Activated CD8-positive, alpha-beta memory T cell treated with anti-CD3 and anti-CD28 coated beads for 1 hour (primary cell): ENCODE measurements at places on chromosomes 5 and 9.

DNA sequence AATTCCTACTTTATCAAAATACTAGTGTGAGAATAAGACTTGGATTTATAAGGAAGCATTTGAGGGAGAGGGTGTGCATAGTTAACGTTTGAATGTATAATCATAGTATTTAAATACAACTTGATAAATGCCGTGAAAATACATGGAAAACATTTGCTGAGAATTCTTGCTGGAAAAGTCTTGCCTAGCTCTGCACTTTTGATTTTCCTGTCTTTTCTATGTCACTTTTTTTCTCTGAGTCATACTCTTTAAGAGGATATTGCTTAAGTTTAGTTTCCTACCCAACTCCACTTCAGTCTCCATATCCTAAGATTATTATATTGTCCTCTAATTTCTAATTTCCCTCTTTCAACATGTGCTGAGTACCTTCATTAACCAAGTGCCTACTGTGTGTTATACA, 616.6 kb upstream of the SEMA6A start:
- DNase-seq = no peak

DNA sequence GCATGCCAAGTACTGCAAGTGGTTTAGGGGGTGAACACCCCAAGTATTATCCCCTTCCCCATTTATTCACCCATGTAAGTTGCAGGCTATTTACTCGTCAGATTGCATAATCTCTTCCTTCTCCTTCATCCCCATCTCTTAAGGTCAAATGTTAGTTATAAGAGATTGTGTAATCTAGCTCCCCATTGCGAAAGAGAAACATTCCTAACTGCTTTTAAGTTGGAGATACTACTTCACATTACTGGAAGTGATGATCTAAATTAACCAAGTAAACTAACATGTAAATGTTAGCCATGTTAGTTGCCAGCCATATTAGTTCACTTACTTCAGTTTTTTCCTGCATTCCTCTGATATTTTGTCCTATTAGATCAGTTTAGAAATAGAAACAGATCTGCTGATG, 262.3 kb downstream of the TAF11L14 start:
- DNase-seq = no peak

DNA sequence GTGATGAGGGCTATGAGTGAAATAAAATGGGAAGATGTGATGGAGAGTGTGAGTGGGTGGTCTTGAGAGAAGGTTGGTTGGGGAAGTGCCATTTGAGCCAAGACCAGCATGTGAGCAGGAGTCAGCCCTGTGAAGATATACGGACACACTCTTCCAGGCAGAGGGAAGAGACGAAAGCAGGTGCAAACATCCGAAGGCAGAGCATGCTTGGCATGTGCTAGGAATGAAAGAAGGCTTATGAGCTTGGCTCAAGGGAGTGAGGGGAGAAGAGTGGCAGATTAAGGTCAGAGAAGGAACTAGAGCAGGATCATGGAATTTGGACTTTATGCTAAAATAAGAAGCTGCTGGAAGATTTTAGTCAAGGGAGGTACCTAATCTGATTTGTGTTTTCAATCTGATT, 23.6 kb upstream of the CCDC112 start:
- DNase-seq = no peak

DNA sequence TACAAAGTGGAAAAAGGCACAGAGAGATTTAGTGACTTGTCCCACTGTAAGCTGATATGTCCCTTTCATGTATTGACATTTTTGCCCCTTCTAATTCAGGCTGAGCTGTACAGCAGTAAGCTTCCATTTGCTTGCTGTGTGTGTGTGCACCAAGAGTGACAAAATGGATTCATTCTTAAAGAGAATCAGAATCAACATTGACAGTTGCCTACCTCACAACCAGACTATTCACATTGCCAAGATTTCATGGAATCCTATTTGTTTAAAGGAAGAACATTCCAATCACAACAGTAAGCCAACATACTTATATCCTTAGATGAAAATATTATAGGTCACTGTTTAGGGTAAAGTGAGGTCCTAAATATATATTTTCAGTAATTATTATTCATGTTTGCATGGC, 102.6 kb downstream of the TMEM232 start:
- DNase-seq = no peak

DNA sequence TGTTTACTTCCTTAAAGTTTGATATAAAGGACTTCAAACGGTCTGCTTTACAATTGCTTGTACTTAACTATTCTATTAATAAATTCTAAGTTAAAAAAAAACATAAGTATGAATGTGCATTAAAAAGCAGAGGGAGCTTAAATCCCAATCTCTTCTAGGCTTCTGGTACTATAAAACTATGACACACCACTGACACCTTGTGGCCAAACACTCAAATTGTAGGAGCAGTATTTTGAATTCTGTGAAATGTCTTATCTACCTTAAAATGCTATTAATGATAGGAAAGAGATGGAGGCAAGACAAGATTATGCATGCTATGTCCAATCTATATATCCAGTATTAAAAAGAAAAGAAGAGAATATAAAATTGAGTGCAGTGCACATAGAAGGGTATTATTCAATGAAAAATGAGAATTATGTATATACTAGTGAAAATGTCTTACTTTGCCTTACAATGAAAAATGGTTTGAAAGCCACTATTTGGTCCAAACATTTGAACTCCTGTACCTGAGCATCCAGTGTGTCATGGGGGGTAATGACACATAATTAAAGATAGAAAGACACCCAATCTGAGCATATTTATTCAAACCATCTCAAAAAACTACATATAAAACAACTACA, 87.6 kb downstream of the ERP44 start:
- peak; percentile 4 for DNase-seq

GRCh38 chr9:117706421-117707116, 2.4 kb downstream of the TLR4 start:
- DNase-seq = no peak

DNA sequence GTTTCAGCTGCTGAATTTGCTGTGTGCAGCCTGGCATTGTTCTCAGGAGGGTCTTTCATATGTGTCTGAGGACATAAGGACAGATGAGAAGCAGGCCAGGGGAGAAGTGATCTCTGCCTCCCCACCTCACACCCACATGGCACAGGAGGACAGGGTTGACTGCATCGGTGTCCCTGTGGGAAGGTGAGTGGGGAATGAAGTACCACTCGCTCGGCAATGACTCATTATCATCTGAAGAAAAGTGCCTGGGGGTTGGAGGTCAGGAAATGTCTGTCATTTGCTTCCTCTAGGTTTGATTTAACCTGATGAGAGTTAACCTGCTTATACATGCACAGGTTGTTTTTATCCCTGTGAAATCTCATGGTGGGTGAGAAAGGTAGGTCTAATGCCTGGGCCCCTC, 195.0 kb downstream of the GADD45G start:
- no peak for DNase-seq

DNA sequence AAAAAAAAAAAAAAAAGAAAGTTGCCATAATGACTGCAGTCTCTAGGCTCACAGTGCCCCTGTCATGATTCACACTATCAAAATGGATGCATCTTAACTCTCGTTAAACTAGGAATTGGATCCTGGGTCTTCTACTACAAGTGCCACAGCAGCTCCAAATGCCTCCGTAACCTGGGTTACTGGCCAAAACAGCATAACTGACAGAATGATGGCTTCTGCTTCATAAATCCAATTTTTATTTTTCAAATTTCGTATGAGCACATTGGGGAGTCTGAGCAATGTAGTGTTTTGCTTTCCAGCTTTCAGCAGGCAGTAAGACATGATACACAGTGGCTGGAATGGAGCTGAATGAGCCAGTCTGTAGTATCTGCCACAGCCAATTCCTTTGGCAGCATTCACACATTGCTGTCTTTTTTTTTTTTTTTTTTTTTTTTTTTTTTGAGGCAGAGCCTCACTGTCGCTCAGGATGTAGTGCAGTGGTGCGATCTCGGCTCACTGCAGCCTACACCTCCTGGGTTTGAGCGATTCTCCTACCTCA, 36.0 kb upstream of the NPM1 start:
- no peak for DNase-seq

- no peak for DNase-seq
Observed at GRCh38 chr9:7546261-7546660, 253.3 kb downstream of the DMAC1 start.

- DNase-seq = no peak
Observed at GRCh38 chr5:72325566-72326305, 5.6 kb downstream of the PTCD2 start.

- no peak for DNase-seq
Observed at GRCh38 chr5:139845846-139846681, 50.5 kb downstream of the PSD2 start.

DNA sequence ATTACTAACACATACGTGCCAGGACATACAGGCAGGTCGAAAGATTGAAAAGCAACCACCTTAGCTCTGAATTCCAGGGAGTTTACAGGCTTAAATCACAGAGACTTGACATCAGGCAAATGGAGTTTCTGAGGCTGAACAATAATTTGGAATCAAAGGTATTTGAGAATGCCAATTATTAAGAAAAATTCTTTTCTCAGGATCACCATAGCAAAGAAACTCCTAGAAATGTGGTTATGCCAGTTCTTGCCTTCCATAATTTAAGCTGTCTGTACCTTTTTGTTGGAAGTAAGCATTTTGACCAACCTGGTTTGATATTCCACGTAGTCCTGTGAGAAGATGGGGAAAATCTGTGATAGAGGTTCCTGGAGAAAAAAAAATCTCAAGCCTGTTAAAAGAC, 312.4 kb upstream of the SMARCA2 start:
- no peak for DNase-seq

GRCh38 chr5:148005788-148006520, 57.8 kb upstream of the SPINK5 start:
- no peak for DNase-seq

- DNase-seq = no peak
Observed at GRCh38 chr5:151822141-151822540, 50.4 kb downstream of the G3BP1 start.

DNA sequence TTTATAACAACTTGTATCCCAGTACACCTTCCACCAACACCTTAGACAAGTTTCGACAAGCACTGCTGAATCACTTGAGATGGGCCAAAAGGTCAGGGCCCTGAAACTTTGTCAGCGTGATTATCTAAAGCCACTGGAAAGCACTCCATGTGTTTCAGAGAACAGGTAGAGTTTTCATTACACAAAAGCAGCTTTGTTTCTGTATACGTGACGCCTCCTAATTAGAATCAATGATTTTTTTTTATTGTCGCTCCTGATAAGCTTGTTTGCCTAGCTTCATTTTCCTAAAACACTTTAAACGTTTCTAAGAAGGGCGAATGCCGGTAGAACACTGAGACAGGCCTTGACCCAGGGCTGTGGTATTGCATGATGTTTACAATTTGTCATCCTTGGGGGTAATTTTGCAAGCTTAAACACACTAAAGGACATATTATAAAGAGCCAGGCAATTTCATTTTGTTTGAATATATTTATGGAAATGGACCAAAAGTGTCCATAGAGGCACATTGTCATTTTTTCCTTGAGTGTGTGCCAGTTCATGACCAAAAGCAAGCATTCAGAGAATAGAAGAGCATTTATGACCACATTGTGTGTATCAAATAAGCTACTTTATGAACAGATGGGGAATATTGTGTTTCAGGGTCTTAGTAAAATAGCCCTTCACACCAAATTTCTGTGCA, 193.6 kb downstream of the GLIS3 start:
- DNase-seq = no peak

GRCh38 chr5:82551840-82552385, 273.8 kb upstream of the RPS23 start:
- DNase-seq = no peak

DNA sequence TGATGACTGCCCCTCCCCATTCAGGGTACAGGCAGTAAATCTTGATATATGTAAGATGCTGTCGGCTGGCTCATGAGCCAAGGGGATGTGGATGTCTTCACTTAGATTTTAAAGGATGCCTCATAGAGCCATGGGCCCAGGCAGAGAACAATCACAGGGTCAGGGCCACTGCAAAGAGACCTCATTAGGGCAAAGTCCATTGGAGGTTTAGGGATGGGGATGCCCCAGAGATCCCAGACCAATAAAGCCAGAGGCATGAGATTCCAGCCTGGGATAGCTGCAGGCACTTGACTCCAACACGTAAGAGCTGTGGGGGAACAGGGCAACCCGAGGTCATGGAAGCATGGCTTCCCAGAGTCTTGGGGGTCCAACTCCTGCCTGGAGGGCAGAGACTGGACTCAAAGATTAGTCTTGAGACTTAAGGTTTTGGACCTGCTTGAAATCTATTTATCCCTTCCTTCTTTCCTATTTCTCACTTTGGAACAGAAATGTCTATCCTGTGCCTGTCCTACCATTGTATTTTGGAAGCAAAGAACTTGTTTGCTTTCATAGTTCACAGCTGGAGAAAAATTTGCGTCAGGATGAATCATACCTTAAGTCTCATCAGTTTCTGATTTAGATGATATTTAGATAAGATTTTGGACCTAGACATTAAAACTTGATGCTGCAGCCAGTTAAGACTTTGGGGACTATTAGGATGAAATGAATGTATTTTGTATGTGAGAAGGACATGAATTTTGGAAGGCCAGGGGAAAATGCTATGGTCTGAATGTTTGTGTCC, 101.3 kb upstream of the ADRA1B start:
- no peak for DNase-seq

DNA sequence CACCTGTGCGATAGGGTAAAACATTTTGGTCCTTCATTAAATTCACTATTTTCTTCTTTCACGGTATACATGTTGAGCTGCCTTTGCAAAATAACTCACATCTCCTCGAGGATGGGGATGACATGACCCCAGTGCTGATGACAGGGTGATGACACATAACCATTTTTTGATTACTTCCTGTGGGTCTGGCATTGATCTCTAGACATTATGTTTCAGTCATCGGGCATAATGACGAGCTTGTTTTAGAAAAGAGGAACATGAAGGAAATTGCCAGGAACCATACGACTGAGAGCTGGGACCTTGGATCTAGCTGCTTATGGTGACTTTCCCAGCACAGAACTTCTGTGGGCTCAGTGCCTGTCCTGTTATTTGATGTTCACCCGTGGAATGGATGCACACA, 25.2 kb downstream of the COL5A1 start:
- DNase-seq = no peak

- no peak for DNase-seq
Observed at GRCh38 chr5:163135849-163136248, 301.5 kb upstream of the CCNG1 start.

DNA sequence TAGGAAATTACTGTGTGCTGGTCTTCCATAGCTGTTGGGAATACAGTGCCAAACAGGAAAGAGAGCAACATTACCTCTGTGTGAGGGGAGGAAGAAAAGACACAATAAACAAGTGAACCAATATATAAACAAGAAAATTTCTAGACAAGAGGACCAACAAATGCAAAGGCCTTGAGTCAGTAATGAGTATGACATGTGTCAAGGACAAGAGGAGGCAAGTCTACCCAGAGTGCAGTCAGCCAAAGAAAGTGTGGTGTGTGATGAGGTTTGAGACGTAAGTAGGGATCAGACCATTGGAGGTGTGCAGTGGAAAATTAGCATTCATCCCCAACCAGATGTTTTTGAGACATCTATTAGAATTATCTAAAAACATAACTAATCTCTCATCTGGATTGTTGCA, 69.5 kb upstream of the CDH6 start:
- no peak for DNase-seq
